Adrenal gland (tissue), 19 donors: ENCODE measurements at places on chromosomes 1 and 21.
A peak's percentile ranks its signal among the peaks of the same experiment; 100 is the strongest.

- DNase-seq, result peak; percentile 74
Observed at GRCh38 chr1:12604114-12604874, 13.7 kb downstream of the DHRS3 start.

- DNase-seq, result no peak
Observed at GRCh38 chr1:174297351-174297750, 138.0 kb downstream of the RABGAP1L start.

GRCh38 chr1:3313576-3313950, 140.9 kb upstream of the ARHGEF16 start:
- DNase-seq, result peak; percentile 80

DNA sequence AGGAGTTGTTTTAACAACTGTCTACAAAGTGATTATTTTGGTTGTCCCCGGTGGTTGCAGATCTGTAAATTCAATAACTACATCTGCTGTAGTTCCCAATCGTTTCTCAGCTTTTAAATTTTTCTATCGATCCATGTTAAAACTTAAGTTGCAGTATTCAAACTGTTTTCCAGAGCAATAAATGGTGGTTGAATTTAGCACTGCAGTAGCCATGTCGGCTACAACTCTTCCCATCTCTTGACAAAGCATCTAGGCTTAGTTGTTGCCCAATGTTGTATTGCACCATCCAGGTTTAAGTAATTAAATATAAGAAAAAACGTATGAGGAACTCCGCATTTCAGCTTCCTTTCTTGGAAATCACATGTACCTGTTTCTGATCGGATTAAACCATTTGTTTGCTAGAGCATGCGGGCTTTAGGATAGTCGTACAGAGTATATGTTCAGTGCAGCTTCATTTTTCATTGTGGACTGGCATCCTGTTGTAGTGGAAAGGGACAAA, 996 bp downstream of the CNIH4 start:
- DNase-seq, result no peak

DNA sequence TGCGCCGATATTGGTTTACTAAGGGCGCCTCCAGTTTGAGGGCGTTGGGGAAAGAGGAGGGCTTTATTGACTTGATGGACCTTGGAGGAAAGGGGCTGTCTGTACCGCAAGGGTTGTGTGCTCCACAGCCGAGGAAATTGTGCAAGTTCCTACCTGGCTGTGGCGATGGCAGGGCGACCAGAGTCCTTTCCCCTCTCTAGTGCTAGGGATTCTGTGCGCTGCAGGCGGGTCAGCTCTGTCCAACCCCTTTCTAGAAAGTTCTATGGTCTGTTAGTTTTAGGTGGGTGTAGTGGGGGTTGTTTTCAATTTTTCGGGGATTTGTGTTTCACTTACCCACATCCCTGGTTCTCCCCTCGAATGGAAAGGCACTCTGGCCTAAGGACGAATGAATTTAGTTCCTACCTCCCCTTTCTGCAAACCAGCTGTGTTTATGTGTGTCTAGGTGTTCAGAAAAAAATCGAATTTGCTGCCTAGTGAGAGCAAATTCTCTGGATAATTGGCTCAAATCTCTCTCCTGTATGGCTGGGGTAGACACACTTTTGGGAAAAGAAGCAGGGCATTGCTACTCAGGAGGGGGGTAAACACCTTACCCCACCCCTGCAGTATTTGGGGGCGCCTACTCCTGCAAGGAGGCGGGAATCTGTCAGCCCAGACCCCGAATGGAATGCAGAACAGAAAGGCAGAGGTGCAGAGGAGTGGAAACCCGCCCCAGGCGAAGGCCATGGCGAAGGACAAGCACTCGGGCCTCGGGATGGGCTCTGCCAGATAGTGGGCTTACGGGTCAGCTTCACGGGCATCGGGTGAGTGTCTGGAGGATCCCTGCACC, 2.0 kb downstream of the DMBX1 start:
- DNase-seq, result no peak

DNA sequence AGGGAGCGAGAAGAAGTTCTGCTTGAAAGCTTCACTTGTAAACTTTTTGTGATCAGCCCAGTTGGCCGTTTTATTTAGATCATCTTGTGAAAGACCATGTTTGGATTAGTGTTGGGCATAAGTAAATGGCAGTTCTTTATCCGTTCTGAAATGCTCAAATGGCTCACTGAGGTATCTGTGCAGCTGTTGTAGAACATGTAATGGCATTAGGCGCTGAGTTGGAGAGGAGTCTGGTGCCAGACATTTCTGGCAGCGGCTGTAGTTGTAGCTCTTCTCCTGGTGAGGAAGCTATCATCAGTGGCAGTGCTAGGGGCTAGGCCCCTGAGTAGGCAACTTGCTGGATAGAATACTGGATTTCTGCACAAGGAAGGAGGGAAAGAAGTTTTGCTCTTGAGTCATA, 321.6 kb downstream of the LMO4 start:
- no peak for DNase-seq

DNA sequence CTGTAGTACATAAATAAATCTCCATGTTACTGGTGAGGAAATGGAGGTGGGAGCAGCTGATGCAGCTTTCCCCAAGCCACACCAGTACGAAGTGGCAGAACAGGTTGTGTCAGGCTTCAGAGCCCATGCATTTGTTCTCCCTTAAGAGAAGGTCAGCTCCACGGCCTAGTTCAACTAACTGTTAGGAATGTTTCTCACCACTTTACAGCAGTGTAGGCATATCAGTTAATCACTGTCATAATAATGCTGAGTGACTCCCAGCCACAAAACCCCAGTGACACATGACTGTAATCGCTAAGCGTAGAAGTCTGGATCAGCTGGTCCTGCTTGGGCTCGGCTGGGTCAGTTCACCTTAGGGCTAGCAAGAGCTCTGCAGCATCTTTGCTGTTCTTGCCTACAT, 90.4 kb downstream of the VPS26C start:
- DNase-seq, result no peak

DNA sequence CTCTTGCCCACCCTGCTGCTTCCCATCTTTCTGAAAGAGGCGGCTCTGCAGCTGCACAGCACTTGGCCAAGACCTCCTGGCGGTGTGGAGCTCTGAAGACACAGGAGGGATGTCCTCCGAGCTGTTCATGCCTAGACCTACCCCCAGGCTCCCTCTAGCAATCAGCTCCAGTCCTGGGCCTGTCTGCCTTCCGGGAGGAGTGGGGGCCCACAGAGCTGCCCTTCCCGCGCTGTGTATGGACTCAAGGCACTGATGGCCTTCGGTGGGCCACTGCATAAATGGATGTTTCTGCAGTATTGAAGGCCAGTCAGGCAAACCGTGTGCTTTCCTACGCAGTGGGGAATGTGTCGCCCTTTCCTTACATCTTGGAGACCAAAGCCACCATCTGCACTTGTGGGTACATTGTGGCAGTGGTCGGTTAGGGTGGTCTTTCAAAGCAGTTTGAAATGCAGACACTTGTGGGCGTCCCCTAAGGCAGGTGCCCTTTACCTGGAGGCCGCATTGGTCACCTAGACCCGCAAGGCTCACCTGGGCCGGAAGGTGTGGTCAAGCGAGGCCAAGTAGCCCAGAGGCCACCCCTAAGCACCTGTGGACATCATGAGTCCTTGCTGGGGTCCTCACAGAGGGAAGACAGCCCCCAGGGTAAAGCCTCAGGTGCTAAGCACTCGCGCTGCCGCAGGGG, 912 bp upstream of the PKNOX1 start:
- DNase-seq, result no peak

DNA sequence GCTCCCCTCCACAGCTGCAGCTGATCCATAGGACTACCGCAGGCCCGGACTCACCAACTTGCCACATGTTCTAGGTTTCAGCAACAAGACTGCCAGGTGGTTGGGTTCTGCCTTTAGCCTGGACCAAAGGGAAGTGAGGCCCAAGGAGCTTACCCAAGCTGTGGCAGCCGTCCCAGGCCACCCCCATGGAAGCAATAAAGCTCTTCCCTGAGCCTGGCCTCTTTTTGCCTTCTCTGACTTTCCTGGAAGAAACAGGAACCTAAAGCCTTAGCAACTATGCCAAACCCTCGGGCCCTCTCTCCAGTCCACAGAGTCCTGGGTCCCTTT, 2.7 kb upstream of the ARTN start:
- DNase-seq, result no peak

GRCh38 chr1:87665151-87665550, 336.5 kb downstream of the LMO4 start:
- DNase-seq, result no peak

GRCh38 chr1:107474877-107475612, 334.2 kb downstream of the NTNG1 start:
- DNase-seq, result no peak

GRCh38 chr1:231162297-231162969, 575 bp downstream of the TRIM67 start:
- peak; percentile 35 for DNase-seq

DNA sequence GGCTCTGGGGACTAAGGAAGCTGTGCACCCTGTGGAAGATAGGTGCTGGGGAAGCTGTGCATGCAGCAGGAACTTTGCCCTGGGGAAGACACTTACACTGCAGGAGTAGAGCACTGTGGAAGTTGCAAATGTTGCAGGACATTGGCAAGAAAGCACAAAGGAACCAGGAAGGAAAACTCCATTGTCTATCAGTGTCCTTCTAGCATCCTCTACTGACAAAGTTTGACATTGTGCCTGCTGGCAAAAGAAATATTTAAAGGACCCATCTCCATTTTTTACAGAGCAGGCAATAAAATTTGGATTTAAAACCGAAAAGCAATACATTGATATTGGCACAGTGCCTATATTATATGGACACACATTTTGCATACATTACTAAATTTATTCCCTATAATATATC, 394.1 kb downstream of the PBX1 start:
- DNase-seq, result no peak

DNA sequence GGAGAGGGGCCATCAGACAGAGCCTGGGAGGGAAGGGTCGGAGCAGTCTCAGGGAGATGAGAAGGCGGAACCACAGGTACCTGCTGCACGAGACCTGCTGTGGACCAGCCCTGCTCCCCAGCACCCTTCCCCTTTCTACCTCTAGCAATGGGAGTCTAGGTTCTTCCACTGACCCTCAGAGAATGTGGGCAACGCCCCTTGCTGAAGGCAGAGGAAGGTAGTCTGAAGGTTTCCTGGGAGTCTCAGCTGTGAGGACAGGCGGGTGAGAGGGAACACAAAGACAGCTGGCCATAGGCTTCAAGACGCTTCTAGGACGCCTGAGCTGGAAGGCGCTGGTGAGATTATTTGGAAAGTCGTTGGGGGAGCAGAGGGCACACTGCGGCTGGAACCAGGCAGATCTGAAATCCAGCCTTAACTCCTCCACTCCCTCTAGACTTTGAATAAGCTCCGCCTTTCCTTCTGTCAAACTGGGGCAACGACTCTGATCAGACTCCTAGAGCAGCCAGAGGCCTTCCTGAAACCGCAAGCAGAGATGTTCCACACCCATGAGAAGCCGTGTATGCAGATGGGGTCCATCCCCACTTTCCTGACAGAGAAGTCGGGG, 18.1 kb downstream of the SLC45A3 start:
- DNase-seq, result no peak

GRCh38 chr1:9331558-9332346, 39.1 kb downstream of the SPSB1 start:
- DNase-seq, result no peak

DNA sequence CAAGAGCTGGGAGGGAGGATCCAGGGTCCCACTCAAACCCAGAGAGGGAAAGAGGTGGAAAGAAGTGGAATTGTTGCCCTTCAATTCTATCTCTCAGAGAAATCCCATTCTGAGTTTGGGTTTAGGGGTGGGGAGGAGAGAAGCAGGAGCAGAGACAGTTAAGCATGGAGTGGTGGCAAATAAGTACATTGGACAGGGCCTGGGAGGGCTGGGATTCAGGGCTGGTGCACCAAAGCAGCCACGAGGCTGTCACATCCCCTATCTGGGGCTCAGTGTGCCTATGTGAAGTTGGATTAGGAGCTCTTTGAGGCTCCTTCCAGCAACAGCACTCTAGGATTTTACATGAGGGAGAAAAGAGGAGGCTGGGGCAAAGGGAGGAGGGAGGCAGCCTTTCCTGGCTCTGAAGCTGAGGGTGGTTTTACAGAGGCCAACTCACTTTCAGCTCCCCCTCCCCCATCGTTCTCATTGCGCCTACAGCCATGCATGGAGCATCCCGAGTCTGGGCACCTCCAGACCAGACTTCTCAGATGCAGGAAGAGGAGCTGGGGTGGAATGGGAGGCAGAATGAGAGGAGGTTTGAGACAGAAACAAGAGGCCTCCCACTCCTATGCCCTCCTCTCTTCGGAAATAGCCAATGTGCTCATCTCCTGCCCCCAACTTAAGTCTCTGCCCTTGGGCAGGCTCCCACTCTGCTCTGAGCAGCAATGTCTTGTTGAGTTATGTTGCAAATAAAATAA, 3.0 kb upstream of the SYT6 start:
- DNase-seq, result no peak

DNA sequence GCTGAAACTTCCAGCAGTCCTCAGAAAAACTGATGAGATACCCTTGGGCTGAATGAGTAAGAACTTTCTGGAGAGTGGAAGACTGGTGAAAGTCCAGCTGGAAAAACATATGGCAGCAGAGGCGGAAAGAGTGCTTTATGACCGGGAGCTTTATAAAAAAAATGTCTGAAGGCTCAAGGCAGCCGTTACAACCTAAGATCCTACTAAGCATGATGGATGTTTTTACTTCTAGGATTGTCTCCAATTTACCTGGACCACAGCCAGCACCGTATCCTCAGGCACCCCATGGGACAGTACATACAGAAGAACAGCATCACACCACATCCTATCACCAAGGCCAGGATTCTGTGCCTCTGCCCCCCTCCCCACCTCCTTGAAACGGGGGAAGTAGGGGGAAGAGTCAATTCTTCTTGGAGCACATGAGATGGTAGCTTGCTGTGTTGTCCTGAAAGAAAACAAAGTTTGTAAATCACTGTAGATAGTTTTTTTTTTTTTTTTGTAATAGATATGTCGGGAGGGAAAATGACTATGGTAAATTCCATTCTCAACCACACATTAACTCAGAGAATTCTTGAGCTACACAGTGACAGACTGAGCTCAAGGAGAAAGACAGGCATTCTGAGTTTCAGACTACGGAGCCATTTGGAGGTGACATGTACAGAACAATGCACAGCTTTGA, 11.8 kb upstream of the IRF2BP2 start:
- DNase-seq, result peak; percentile 25

- DNase-seq, result no peak
Observed at GRCh38 chr1:44077421-44077820, 41.2 kb upstream of the KLF17 start.

DNA sequence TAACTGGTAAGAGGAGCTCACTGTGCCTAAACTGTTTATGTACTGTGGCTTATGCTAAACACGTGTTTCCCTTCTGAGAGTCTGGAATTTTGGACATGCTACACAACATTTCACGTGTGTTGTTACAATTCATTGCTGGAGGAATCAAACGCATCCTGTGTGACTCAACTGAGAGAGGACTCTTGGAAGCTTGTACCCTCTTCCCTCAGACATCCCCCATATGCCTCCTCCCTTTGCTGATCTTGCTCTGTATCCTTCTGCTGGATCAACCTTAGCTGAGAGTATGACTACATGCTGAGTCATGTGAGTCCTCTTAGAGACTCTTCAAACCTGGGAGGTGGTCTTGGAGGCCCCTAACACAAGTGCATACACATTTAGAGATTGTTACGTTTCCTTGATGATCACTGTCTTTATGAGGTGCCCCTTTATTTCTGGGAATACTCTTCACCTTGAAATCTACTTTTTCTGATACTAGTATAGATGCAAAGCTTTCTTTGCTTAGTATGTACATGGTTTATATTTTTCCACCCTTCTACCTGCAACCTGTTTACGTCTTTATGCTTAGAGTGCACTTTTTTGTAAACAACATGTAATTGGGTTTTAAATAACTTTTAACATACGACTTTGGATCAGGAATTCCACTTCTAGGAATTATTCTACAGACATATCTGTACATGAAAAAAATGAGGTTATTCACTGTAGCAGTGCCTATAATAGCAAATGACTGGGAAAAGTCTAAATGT, 8.7 kb downstream of the NPHP4 start:
- no peak for DNase-seq
